ENCODE measurements at places on chromosomes 2 and 18.
A peak's percentile ranks its signal among the peaks of the same experiment; 100 is the strongest.

GRCh38 chr2:71757351-71757750, 304.0 kb downstream of the DYSF start:
- no peak for DNase-seq

- DNase-seq, result no peak
These were observed 3.0 kb upstream of the CNGA3 start for GRCh38 chr2:98343285-98343684.

- DNase-seq, result no peak
These were observed 2.1 kb upstream of the B3GNT7 start for GRCh38 chr2:231393149-231394131.

- DNase-seq, result no peak
These were observed 242.5 kb upstream of the NETO1 start for GRCh38 chr18:73110307-73110706.

- DNase-seq, result no peak
These were observed 225.5 kb downstream of the DOK6 start for GRCh38 chr18:69626171-69626570.

DNA sequence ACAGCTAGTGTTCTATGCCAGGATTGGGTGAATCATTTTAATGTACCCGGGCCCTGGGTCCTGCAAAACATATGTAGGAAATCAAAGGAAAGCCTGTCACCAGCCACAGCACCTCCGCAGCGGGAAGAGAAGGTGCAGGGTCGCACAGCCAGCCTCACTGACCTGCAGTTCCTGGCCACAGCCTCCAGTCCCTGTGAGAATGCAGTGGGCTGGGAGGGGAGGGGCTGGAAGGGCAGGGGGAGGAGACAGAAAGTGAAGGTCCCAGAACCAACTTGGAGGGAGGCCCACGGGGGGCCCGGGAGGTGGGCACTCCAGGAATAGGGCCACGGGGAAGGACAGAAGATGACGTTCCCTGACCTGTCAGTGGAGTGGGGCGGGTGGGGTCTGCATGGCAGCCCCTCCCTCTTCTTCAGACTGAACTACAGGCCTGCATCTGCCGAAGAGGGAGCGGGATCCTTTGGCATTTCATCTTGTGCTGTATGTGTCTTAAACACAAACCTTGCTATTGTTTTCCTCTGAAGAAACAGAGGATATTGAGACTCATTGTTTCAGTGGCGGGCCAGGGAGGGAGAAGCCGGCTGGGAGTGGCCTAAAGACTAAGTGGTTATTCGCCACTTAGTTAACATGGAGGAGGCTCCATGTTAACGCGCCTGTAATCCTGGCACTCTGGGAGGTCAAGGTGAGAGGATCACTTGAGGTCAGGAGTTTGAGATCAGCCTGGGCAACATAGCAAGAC, 7.5 kb downstream of the MAL start:
- DNase-seq, result no peak

GRCh38 chr2:121309801-121310200, 24.8 kb upstream of the TFCP2L1 start:
- no peak for DNase-seq

GRCh38 chr2:112229348-112229747, 25.5 kb downstream of the ZC3H8 start:
- no peak for DNase-seq

DNA sequence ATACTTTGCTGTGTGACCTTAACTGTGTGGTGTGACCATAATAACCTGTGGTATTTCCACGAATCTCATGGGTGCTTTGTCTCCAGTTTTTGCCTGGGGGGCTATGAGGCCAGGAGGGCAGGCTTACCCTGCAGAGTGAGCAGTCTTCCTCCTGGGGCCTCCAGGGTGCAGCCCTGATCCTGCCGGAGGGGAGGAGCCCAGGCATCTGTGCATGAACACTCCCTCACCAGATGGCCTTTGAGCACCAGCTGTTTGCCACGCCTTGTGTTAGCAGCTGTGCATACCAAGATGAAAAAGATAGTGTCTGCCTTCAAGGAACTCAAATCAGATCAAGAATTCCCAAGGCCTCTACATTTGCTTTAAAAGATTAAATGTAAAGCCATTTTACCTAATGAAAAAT, 75.0 kb upstream of the RBM44 start:
- no peak for DNase-seq

DNA sequence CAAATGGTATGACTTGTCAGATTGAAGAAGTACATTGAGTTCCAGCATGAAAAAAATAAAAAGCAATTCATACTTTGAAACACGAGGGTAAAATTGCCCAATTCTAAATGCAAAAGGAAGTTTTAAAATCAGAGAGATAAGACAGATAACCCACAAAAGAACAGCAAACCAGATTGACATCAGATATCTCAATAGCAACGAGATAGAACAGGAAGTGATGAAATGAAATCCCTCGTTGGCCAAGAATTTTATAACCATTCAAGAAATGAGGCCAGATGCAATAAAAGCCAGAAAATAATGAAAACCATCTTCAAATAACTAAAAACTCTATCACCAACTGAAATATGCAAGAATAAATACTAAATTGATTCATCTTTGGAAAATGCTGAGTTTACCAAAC, 172.8 kb downstream of the CD226 start:
- DNase-seq, result no peak

- DNase-seq, result no peak
These were observed 40.6 kb downstream of the EHD3 start for GRCh38 chr2:31274401-31275075.

- DNase-seq, result no peak
These were observed 118.8 kb downstream of the FSHR start for GRCh38 chr2:49035481-49035880.

- no peak for DNase-seq
These were observed 19.6 kb downstream of the RSAD2 start for GRCh38 chr2:6896930-6897759.

DNA sequence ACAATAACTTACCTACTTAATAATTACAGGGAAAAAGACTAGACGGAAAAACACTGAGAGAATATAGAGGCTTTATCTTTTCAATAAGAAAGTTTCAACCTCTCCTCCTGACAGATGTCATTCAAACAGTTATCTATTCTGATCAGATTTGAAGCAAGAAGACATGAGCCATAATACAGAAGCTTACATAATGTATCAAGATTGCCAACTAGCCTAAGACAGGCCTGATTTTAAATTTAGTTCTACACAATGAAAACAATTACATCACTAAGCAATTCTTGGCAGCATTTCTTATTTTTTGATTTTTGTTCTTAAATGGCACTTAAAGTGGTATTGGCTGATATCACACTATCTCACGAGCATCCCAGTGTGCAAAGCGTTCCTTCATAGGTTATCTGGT, 41.6 kb downstream of the GPR155 start:
- no peak for DNase-seq

- DNase-seq, result no peak
These were observed 33.4 kb upstream of the GAREM2 start for GRCh38 chr2:26139269-26140183.

- DNase-seq, result no peak
These were observed 30.2 kb upstream of the CETN1 start for GRCh38 chr18:549967-550366.

DNA sequence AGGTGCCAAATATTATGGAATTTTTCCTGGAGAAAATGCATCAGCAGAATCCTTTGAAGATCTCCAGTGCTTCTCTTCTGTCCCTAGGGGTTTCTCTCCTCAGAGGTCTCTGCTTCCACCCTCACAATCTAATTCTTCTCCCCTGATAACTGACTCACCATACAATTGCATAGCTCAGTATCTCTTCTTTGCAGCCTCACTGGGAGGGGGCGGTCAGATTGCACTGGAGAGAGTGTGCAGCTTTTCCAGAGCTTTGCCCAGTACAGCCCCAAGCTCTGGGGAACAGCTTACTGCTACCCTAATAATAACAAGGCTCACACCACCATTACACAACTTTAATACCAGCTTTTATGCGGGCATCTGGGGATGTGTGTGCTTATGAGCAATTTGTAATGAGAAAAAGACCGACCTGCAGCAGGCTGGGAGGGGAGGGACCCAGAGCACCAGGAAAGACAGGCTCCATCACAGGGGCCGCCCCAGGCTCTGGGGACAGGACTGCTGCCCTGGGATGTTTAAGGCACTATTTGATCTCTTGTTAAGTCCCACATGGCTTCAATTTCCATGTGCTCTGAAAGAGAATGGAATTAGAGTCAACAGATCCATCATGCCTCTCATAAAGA, 276.6 kb upstream of the SIX2 start:
- DNase-seq, result no peak

- no peak for DNase-seq
These were observed 9.0 kb downstream of the STEAP3 start for GRCh38 chr2:119232666-119232993.

DNA sequence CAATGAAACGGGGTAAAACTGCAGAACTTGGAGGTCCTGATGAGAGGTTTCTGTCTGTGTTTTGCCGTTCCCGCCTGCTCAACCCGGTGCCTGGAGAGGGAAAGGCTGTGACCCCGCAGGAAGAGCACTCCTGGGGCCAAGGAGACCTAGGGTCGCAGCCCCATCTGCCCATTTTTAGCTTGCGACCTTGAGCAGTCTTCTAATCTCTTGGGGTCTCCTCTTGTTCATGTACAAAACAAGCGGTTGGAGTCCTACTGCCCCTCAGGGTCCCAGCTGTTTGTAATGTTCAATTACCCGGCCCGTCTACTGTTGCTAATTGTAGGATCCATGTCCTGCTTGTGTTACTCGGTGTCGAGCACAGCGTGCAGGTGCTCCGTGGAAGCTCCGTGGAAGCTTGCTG, 104.5 kb downstream of the PTGR3 start:
- DNase-seq, result no peak

- no peak for DNase-seq
These were observed 95.9 kb downstream of the KCNF1 start for GRCh38 chr2:11007331-11008264.

- no peak for DNase-seq
These were observed 218.3 kb downstream of the ACKR3 start for GRCh38 chr2:236787885-236788284.

DNA sequence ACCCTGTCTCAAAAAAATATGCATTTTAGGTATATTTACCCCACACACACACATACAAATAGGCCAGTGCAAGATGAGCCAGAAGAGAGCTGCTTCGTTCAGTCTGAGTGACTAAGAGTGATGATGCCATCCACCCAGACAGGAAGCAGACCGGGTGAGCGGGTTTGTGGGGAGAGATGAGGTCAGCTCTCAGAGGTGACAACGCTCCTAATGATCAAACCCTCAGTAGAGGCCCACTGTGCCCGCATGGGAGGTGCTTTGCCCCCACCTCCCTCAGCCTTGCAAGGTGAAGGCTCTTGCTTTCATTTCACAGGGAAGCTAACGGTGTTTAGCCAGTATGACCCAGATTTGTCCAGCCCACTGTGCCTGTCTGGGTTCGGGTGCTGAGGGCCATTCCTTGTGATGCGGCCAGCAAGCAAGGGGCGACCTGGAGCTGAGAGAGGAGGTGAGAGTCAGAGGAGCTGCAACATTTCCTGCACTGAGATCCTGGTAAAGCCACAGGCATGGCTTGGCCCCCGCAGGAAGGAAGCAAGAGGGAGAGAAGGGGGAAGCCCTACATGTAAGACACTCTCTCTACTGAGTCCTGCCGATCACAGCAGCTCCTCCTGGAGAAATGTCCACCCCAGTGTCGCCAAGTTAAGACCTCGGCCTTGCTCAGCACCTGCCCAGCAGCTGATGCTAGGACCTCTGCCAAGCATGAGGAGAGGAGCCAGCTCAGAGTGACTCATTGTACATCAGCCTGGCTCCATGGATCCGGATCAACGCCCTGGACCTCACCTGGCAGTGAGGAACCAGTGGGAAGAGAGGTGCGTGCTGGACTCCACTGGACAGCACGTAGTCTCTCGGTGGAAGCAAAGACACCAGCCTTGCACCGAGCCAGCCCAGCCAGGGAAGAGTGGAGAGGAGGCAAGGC, 37.0 kb downstream of the NIFK start:
- peak; percentile 86 for DNase-seq

- no peak for DNase-seq
These were observed 19.1 kb downstream of the CCDC93 start for GRCh38 chr2:117994729-117995128.

DNA sequence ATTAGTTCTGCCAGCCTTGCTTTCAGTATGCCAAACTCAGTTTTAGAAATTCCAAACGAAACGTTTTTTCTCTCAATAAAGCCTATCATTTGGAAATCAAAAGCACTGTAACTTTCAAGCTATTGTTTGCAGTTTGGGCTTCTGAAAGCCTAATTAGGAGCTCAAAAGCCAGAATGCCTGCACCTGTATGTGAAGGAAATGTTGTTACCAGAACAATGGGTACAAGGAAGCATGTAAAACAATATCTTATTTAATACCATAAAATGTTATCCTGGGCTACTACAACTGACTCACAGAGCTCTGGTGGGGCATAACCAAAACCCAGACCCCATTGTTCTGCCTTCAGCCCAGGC, 12.6 kb upstream of the GULP1 start:
- no peak for DNase-seq

- no peak for DNase-seq
These were observed 478.1 kb upstream of the ZNF804A start for GRCh38 chr2:184119989-184120800.

DNA sequence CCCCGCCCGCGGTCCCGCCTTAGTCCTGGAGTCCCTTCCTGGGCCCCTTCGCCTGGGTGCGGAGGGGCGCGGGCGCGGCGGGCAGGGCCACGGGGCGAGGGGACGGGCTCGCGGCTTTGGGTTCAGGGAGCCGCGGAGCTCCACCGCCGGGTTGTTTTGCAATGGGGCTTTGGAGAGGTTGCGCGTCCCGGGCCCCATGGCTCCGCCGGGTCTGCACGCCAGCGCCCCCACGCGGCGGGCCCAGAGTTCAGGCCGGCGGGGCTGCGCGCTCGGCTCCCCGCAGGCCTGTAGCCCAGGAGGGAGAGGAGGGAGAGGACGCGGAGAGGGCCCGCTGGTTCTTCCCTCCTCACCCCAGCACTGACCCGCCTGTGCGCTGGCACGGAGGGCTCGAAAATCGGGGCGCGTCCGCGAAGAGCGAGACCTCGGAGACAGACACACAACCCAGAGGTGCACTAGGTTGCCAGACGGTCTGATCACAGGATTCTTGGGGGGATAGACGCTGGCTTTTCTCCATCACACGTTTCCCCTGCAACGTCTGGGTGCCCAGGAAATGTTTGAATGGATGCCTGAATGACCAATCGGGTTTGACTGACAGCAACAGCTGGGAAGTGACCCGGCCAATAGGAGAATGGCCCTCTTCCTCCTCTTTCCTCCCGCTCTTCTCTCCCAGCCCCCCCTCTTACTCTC, 4.9 kb upstream of the SIX2 start:
- no peak for DNase-seq

Measured in stimulated activated CD4-positive, alpha-beta T cell treated with anti-CD3 and anti-CD28 coated beads, Interleukin-4, amount 100 ng/mL, for 4 hours (primary cell).